ENCODE measurements at places on chromosomes 11 and 22. TPM values are rescaled to one million over a fixed set of nuclear protein-coding genes. Genes with fewer than 3 reads are reported as not detected.

DNA sequence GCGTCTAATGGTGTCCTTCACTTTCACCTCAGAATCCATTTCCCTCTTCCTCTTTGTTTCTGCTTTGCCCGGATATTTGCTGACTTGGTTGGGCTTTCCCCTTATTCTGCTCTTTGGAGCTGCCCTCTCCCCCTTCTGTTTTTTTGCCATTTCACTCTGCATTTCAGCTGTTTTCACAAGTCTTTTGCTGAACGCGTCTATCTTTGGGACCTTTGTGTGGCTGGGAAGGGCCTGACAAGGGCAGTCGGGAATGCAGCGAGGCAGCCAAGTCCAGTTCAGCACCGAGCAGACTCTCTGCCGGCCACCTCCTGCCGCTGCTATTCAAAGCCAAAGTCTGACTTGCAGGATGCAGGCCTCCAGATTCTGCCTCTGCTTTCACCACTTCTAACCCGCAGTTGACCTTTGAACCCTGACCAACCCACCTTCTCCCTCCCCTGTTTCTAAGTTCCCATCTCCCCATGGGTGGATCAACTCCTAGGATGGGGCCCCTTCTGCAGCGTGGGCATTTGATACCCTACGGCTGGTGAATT, 38.2 kb downstream of the FEZ1 start:
- peak; percentile 23 for DNase-seq

DNA sequence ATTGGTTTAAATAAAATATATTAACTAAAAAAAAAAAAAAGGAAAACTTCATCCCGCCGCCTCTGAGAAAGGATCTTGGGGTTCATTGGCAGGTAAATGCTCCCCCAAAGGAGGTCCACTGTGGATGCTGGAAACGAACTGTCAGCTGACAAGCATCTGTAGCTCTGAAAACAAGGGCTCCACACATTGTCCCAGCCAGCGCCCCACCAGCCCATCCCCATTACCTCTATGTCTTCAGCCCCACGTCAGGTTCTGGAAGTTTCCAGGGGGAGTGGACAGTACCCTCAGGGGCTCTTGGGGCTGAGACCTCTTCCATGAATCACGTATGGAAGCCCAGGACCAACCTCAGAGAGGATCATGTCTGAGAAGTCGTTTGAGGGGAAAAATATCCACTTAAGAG, 66.4 kb upstream of the WNT7B start:
- DNase-seq, result peak; percentile 18

The EXPH5 gene
- 9.5 TPM for total RNA-seq

- DNase-seq, result no peak
Measured at GRCh38 chr22:36334821-36335603, 52.8 kb downstream of the MYH9 start.

- DNase-seq, result no peak
Measured at GRCh38 chr11:118443590-118444218, 7.4 kb downstream of the KMT2A start.

The TFIP11 gene
- 32.5 TPM for total RNA-seq

The CATSPER1 gene
- not detected for total RNA-seq

- DNase-seq, result no peak
Measured at GRCh38 chr11:39149214-39149613, 2310.2 kb downstream of the LRRC4C start.

DNA sequence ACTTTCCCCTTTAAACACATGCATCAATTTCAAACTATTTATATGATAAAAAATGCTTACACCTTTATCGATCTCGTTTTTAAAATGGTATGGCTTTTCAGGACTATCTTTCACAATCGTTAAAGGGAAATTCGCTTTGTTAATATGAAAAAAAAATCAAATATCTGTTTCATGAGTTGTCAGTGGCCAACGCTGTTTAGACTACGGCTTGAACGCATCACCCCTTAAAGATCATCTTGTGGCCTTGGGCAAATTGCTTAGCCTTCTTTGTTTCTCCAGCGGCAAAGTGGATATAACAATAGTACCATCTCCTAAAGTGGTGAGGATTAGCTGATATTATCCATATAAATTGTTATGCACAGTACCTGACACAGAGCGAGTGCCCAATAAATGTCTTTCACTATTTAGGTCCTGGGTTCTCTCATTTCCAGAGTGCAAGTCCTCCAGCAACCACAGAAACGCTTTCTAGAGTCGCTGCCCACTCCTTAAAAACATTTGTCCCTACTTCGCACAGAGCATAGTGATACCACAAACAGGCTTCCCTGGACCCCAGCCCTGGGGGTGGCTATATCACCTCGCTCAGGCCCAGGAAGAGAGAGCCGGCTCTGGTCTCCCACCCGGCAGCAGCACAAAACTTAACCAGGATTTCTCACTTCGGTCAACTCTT, 904 bp downstream of the SLC35F2 start:
- no peak for DNase-seq

- DNase-seq, result peak; percentile 94
Measured at GRCh38 chr11:62599069-62599696, 2.5 kb downstream of the MTA2 start.

GRCh38 chr11:16347928-16348685, 8.2 kb downstream of the SOX6 start:
- DNase-seq, result no peak

DNA sequence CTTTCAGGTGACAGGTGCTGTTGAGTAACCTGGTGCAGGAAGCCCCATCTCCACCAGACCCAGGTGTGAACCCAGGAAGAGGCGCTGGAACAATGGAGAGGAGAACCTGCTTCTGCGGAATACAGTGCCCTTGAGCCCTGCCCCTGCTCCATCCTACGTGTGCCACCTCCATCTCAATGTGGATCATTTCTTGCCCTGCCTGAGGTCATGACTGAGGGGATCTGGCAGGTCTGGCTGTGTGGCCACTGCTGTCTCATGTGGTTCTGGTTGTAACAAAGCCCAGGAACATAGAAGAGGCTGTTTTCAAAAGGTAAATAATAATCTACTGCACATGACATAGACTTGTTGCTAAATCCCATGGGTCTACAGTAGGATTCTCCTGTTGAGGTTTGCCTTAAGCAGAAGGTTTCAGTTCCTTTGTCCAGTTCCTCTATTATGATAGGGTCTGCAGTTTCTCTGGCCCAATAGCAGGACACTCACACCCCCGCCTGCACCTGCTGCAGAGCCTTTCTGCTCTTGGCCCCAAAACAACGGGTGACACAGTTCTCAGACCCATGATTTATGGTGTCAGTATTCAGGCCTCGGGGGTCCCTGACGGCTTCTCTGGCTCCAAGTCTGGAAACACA, 113.5 kb upstream of the IGLL5 start:
- no peak for DNase-seq

DNA sequence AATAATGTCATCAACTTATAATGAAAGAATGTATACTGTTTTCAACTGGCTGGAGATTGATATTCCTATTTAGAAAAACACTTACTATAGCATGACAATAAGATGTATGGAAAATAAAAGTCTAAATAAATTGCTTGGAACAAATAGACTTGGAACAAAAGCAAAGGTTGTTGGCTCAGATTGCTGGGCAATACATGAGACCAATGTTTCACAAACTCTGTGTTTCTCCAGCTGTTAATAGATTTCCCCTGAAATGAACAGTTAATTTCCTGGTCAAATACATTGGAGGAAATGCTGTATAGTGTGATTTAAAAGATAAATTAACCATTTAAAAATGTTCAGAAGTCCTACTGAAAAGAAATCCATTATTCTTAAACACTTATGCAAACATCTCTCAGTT, 40.1 kb upstream of the CTSC start:
- DNase-seq, result no peak

The PGA3 gene
- 4.4 TPM for total RNA-seq

DNA sequence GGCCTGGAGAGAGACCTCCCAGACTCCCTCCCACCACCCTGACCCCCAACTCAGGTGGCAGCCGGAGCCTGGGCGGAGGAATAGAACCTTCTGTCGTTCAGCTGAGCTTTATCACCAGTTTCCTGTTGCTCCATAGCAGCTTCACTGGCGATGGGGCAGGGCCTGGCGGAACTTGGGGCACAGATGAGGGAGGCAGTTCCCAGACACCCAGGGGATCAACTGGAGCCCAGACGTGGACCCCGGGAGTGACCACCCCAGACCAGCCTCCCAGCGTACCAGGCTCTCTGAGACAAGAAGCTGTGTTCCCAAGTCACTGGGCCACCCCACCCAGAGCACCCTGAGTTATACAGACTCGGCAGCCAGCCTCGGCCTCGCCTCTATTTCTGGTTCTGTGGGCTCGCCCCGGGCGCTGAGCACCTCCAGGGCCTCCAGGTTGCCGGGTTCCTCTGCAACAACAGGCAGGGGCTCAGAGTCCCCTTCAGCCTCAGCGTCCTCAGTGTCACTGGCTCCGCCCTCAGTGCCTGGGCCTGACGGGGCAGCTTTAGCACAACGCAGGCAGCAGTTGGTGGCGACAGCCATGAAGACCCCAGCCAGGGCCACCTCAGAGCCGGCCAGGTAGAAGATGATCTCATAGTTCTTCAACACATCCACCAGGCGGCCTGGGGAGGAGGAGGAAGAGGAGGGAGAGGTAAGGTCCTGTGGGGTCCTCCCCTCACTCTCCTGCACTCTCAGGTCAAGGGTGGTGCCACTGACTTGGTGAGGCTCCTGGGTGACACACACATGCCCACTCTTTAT, 5.7 kb downstream of the SLC16A8 start:
- DNase-seq, result no peak

DNA sequence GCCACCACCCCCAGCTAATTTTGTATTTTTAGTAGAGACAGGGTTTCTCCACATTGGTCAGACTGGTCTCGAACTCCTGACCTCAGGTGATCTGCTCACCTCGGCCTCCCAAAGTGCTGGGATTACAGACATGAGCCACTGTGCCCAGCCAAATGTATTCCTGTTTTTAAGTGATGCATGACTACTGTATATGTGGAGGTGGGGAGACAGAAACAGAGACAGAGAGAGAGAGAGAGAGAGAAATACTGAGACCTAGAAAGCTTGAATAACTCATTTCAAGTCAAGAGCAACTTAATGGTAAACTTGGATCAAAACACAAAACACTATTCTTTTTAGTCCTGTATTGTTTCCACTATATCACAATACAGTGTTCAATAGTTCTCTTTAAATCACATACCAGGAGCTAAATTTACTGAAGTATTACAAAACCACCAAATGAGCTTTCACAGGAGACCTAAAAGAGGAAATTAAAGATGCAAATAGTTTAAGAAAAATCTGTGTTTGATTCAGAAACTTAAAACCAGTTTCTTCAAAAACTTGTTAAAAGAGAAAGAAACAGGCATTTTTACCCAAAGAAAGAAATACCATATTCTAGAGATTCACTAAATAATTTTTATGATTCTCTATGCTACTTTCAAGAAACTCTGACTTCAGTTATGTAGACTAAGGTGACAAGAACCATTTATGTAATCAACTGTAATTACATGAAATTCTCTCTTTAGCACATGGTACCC, 188.7 kb downstream of the ETS1 start:
- no peak for DNase-seq

DNA sequence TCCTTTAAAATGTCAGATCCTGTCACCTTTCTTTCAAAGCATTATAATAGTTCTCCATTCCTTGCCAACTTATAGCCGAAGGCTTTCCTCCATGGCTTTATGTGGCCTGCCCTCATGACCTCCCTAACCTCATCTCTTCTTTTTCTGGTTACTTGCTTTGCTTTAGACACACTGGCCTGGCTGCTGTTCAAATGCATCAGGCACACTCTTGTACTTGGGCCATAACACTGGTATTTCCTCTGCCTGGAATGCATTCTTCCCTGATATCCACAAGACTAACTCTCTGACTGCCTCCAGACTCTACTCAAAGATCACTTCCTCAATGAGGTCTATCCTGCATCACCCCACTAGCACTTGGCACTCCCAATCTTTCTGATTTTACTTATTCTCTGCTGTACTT, 710.3 kb downstream of the KCNA4 start:
- DNase-seq, result no peak

GRCh38 chr22:19841641-19842392, 12.9 kb downstream of the GNB1L start:
- no peak for DNase-seq

The TPP1 gene
- total RNA-seq, result 48.4 TPM

The OR52E8 gene
- not detected for total RNA-seq

DNA sequence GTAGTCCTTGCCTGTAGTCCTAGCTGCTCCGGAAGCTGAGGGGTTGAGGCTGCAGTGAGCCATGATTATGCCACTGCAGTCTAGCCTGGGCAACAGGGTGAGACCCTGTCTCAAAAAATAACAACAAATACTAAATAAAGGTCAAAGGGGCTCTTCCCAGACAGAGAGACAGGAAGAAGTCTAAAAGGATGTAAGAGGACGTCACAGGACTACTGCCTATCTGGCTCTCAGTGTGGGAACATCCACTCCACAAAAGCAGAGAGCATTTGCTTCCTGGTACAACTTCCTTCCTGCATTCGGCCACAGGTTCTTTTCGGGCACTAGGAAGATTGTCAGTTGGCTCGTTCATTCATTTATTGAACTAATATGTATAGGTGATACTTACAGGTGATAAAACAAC, 110.6 kb downstream of the SGSM3 start:
- no peak for DNase-seq

GRCh38 chr11:97557399-97557798, 1167.6 kb downstream of the JRKL start:
- DNase-seq, result no peak

- no peak for DNase-seq
Measured at GRCh38 chr22:20581503-20582170, 74.2 kb downstream of the MED15 start.

DNA sequence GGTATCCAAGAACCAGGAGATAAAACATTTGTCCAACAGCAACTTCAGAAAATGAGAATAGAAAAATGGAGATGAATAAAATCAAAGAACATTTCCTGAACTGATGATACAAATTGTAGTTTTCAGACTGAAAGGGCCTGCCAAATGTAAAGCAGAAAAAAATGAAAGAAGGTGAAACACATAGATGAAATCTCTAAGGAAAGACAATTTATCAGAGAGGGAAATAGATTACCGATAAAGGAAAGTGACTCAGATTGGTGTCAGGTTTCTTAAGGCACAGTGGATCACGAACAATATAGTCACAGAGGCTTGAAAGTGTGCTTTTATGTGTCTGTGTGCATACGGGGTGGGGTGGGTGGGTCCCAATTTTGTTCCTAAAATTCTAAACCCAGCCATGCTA, 4.1 kb upstream of the STT3A start:
- DNase-seq, result no peak

DNA sequence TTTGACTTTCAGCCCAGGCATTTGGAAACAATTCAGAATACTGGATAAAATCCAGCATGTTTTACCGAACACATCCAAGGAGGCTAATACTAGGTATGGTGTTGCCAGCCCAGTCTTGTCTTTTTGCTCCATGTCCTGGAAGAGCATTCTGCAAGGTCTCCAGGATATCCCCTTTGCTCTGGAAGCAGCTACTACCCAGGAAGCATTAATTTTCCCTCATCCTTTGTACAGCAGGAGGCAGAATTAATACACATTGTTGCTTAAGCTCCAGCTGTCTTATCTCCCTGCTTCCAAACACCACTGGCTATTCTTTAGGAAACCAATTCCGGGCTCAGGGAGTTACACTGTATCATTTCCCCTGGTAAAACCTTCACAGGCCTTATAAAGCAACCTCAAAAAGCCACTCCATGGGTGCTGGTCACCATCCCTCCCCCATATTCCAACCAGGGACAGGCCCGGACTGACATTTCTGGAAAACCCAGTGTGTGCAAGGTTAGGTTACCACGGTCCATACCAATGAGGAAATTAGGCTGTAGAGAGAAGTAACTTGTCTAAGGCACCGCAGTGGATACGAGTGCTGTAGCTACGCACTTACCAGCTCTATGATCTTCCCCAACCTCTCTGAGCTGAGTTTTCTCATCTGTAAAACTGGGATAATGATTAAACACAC, 1.5 kb upstream of the UBASH3B start:
- no peak for DNase-seq

The VWCE gene
- 6.5 TPM for total RNA-seq

Measured in uterus (tissue), 4 donors.